Caki2 (cell line): ENCODE measurements at places on chromosomes 4 and X.
A peak's percentile ranks its signal among the peaks of the same experiment; 100 is the strongest.

DNA sequence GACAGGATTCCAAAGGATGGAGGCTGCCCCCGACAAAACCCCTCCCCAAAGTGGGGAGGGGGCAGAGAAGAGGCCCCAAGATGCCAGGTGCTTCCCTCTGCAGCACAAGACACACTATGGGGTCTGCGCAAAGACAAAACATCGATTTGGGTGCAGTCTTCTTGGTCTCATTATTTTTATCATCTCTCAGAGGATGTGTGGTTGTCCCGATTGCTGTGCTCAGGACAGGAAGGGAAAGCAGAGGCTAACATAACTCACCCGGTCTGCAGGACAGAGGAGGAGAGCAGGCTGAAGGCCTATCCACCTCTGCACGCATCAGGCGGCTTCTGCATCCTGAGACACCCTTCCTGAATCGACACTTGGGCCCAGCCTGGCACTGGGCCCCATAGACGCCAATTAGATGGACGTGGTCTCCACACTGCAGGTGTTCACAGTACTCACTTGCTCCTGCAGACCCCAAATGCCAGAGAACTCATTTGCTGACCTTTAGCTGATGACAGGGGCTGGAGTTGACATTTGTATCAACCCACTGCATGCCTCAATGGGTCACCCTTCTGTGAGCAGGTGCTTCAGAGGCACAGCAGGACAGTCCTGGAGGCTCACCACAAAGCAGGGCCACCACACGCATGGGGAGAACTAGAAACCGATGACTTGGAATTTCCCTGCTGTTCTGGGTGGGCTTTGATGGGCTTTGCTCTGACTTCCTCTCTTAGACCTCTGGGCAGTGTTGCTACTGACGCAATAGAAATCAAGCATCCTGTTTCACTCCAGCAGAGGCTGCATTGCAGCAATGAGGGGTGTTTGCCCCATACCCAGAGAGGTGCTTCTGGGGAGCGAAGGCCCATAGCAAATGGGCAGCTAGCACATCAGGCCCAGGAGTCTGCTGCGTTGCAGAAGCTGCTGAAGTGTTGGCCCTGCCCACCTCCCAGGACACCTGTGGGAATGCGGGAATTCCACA is 96.3 kb upstream of the ENPP6 start:
- DNase-seq = no peak

- DNase-seq = peak; percentile 48
Observed at GRCh38 chr4:39763714-39764572, 66.0 kb downstream of the UBE2K start.

- no peak for DNase-seq
Observed at GRCh38 chrX:153767674-153768055, 3.6 kb downstream of the PLXNB3 start.

DNA sequence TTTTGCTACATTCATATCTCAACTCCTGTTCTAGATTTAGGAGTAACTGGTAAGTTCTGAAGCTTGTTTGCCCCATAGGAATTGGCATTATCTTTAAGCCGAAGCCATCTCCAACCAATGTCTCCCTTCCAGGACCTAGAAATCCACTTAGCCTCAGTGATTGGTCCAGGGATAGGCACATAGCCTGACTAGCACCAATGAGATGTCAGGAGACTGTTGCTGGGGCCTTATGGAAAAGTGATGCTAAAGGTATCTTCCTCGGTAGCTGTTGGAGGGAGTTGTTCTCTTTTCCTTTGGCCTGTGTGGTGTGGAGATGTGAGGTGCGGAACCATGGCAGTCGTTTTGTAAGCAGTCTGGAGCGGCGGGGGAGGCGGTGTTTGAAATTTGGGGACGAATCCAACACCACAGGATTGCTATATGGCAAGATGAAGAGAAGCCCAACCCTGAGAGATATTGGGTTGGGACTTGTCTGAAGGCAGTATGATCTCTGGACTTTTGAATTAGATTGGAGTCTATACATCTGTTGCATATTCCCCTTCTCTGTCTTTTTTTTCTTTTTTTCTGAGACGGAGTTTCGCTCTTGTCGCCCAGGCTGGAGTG is 109.8 kb upstream of the ATP6AP2 start:
- no peak for DNase-seq

GRCh38 chr4:48133669-48134068 is 381 bp downstream of the TXK start:
- DNase-seq = no peak

GRCh38 chr4:162350331-162350730 is 186.5 kb upstream of the FSTL5 start:
- DNase-seq = no peak

GRCh38 chr4:6492027-6492590 is 19.7 kb upstream of the PPP2R2C start:
- DNase-seq = no peak

DNA sequence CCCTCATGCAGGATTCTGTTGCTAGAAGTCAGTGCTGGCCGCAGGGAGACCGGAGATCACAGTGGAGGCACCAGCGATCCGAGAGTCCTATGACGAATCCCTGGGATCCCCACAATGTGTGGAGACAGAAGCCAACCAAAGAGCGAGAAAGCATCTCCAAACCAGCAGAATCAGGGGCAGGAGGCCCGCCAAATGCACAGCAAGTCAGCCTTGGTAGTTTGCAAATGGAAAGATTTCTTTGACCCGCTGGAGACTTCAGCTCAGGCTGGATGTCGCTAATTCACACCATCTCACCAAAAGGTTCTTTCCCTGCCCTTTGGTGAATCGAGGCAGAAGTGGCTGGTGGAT is 505 bp upstream of the PKD2 start:
- DNase-seq = no peak

DNA sequence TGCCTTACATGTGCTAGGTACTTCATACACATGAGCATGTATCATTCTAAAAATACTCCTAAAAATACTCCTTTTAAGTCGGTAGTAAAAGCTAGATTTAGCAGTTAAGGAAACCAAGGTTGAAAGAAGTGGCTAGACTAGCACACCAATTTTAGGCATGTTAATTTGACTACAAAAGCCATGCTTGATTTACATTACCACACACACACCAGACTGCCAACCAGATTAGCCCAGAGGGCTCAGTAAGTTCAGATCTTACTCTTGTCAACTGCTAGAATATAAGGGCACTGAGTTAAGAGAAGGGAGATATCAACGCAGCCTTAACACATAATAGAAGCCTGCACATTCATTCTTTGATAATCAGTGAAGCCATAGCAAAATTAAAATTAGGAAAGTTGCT is 117.9 kb downstream of the MID1IP1 start:
- DNase-seq = no peak

- no peak for DNase-seq
Observed at GRCh38 chrX:134246282-134246681, 9.3 kb downstream of the CCDC160 start.

DNA sequence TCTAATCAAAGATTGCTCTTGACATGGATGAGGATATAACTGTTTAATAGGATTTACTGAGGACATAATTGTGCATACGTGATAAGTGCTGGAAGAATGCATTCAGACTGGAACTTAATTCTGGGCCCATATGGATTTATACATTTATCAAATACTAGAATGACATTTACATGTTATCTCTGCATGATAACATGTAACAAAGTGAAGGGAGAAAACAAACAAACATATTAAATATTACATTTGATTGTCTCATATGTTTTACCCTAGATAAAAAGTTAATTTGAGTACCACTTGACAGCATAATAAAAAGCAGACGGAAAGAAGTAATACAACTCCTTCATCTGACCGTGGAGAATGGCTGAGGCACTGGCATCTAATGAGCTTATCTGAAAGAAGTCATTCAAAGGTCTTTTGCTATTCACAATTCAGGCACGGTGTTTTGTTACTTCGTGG is 297.8 kb downstream of the PPP3CA start:
- no peak for DNase-seq

- no peak for DNase-seq
Observed at GRCh38 chr4:153418558-153418957, 47.6 kb upstream of the TMEM131L start.

GRCh38 chrX:37998586-37999262 is 7.6 kb upstream of the SYTL5 start:
- DNase-seq = no peak

DNA sequence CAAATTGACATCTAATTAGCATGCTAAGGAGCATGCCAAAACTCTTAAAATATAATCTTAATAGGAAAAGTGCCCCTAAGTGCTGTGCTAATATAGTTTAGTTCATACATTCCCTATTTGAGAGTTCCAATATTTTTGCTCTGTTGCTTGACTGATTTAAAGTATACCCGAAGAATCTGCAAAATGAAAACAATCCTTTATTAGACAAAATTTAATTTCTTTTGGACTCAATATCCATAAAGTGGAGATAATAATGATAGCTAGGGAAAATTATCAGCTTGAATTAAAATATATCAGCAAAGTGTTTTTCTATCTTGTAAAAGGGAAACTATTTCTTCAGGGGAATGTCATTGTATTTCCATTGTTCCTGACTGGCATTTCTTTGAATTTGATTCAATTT is 196.0 kb upstream of the NPY2R start:
- DNase-seq = no peak
